Fibroblast of skin of right biceps (primary cell): ENCODE measurements at places on chromosomes 1 and 21.

GRCh38 chr1:3033040-3033789 is 11.9 kb downstream of the ACTRT2 start:
- DNase-seq = no peak

GRCh38 chr1:54121482-54122134 is 31.2 kb downstream of the CDCP2 start:
- peak; percentile 92 for DNase-seq

DNA sequence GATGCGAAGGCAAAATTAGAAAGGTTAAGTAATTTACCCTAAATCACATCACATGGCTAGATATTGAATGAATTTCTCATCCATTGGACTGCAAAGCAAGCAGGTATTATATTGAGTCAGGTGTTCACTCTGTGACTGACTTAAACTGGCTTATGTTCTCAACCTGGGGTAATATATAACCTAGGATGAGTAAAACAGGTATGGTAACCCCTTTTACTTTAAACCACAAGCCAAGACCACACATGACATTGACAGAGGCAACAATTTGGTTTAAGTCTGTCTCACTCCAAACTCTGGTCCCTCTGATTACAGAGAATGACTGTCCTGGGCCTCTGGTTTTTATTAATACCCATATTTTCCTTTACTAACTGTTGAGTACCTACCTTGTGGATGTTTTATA is 33.3 kb downstream of the MAEL start:
- no peak for DNase-seq

- DNase-seq = peak; percentile 38
Observed at GRCh38 chr1:153355445-153356071, 2.1 kb upstream of the S100A9 start.

DNA sequence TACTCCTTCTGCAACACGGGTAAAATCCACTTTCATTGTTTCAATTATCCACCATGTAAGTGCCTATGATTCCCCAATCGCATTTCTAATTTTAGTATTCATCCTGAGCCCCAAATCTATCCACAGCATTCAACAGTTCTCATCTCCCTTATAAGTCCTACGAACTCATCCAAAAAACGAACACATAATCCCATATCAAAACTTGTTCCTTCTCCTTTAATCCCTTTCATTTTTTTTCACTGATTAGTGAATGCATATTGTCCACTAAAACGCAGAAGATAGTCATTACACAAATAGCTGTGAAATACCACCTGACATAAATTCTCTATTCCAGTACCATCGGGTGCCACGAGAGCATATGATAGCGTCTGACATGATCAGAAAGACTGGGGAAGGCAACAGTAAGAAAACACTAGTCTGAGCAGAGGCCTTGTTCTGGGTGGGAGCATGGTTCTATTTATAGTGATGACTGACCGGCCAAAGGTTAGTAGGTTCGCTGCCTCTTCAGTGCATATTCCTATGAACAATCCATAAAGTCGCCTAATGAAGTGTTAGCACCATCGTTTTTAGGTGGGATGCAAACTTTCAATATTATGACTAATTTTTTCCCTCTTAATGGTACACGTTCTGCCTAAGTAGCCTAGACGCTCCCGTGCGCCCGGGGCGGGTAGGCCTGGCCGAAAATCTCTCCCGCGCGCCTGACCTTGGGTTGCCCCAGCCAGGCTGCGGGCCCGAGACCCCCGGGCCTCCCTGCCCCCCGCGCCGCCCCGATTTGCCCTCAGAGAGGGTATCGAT is 648 bp downstream of the ATP5PF start:
- peak; percentile 15 for DNase-seq

GRCh38 chr1:244419024-244419423 is 32.7 kb downstream of the ADSS2 start:
- DNase-seq = no peak

DNA sequence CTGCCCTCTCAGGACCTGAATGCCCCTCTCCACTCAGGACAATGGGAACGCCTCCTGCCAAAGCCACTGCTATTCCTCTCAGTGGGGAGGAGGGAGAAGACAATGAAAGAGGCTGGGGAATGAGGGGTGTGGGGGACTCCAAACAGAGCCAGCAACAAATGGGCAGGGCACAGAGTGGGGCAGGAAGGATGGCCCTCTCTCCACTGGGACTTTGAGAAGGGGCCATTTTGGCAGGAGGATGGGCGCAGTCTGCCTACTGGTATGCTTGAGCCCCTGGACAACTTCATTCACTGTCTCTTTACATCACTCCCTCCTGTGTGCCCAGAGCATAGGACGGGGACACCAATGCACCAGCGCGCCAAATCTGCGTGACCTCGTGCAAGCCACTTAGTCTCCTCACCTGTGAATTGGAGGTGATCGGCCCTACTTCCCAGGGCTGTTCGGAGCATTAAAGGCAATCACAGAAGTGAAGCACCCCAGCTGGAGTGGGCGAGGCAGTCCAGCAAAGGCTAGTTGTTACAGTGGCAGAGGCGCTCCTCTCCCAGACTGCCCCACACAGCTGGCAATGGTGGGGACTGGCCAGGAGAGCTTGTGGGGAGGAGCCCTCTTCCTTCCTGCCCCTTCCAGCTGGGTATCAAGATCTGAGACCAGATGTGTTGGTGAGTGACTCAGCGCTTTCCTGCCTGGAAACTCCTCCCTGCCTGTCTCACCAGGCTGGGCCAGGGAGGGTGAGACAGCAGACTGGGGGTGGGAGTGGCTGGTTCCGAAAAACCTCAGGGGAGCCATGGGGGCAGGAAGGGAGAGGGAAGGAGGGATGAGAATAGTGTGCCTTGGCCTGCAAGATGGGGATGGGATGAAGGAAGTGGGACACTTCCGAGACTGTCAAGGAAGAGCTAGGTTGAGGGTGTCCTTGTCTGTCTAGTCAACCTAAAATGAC is 22.4 kb upstream of the SYNC start:
- peak; percentile 93 for DNase-seq

GRCh38 chr1:212700223-212700891 is 717 bp upstream of the BATF3 start:
- no peak for DNase-seq

DNA sequence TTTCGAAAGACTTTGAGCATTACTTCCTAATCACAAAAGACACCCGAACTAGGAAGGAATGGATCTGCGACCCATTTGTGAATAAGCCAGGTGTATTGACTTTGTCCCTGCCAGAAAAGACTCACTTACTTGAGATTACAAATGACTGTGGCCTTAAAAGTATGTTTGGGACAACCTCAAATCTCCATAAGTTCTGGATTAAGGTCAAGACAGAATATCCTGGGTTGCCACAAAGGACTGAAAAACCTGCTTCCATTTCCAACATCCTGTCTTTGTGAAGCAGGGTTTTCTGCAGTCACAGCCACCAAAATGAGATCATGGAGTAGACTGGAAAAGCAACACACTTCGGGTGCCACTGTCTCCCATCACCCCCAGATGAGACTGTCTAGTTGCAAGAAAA is 537.4 kb upstream of the ZRANB2 start:
- DNase-seq = no peak

- DNase-seq = peak; percentile 43
Observed at GRCh38 chr1:64686828-64687724, 57.8 kb upstream of the RAVER2 start.

DNA sequence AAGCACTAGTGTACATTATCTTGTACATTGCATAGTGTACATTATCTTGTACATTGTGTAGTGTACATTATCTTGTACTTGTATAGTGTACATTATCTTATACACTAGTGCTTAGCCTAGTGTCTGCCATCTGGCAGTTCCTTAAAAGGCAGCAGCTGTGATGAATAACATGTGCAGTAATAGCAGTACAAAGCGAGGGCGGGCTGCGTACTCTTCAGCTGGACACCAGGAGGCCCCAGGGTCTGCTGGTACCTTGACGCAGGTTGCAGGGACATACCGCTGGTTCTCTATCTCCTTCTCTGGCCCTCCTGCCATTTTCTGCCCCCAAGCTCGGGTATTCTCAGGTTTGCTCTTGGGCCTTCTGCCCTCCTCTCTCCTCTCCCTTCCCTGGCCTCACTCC is 149.6 kb downstream of the SEC16B start:
- no peak for DNase-seq

DNA sequence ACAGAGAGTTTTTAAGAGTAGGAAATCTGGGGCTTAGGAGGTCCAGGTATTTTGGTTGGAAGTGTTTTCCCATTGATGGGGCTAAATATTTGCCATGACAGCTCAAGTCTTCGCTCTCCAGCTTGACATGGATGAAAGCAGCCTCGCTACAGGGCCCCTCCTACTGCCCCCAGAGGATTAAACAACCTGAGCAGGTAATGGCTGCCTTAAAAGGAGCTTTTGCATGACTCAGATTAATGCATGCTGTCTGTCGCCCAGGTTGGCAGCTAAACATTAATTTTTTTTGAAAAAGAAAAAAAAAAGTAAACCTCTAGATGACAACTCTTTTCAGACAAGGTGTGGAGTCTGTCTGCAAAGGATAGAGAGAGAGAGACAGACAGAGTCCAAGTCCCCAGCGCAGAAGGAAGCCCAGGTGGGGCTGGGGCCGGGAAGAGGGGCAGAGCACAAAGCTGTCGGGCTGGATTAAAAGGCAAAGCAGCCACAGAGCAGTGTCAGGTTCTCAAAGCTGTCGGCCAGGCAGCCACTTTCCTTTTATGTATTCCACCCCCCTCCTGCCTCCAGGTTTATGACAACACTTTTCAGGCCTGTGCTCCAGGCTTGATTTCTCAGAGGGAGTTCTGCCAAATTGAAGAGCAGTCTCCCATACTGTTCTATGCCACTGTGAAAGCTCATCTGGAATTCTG is 127.9 kb downstream of the CLIC6 start:
- DNase-seq = no peak

GRCh38 chr1:70222716-70223235 is 1.6 kb downstream of the SRSF11 start:
- no peak for DNase-seq

DNA sequence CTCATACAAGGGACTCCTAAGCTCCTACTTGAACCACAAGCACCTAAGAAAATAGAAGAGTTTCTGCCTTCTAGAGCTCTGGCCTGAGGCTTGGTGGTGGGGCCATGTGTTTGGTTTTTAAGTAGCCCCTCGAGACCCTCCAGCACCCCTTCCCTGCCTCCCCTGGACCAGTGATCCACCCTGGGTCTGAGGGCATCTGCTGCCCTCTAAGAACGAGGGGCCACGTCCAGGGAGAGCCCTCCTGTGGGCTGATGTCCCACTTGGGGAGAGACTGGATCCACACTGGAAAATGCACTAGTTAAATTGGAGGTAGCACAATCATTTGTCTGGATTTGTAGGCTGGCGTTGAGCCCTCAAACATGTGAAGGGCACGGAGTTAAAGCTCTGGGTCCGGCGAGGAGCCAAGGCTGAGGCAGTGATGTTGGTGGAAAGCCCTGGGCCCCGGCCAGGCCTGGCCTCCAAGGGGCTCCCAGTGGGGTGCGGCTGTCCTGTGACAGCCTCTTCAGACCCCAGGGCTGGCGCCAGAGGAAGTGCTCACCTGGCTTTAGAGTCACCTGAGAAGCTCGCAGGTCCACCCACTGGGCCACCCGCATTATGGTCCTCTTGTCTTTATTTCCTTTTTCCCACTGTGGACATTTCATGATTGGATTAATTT is 65.2 kb downstream of the SLC37A1 start:
- DNase-seq = no peak

DNA sequence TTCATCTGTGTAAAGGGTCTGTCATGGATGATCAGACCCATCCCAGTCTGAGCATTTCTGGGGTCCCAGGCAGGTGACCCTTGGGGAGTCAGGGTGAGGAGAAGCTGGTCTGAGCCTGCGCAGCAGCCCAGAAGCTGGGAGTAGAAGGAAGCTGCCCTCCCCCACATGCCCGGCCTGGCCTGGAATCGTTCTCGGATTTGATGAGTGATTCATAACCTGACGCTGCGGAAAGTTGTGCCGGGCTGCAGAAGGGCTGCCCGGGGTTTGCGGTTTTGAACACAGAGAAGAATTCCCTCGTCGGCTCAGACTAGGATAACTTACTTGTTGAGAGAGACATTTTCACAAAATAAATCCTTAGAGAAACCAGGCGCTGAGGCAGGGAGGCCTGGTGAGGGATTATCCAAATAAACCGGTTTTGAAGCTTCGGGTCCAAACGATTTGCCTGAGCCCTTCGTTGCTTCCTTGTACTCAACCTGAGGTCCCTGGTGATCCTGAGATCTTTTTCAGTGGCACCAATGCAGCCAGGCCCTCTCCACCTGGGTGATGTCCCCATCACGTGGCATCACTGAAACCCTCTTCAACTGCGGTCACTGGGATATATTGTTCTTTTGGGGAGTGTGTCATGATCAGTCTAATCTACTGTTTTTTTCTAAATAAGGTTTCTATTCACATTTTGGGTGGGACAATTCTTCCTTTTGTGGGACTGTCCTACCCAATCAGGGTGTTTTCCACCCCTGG is 29.2 kb downstream of the EPHB2 start:
- peak; percentile 97 for DNase-seq

DNA sequence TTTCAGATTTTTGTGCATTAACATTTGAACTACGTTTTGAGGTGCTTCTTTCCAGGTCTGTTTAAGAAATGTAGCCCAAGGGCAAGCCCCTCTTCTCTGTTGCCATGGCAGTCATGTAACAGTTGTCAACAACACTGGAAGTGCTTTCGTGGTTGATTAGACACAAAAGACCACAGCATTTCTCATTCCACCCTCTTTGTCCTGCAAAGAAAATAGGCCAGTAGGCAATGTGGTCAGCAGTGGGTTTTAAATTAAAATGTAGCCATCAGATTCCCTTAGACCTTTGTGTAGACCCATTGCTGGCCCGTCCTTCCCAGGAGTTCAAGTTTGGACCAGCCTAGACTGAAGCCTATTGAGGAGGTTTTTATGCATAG is 35.4 kb downstream of the VANGL1 start:
- peak; percentile 40 for DNase-seq

DNA sequence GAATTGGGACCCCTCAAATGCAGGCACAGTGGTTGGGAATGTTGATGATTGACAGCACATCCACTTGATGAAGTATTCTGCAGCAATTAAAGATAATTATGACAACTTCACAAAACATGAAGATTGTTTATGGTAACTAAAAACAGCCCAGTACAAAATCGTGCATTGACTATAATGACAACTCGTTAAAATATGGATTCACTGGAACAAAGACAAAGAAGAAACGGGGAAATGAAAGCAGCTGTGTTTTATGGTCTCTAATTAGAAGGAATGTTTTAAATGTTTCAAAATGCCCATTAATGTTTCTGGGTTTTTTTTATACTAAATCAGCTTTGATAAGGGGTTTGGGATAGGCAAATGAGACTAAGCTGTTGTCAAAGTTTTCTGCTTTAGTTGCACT is 36.1 kb downstream of the NIPAL3 start:
- DNase-seq = no peak

DNA sequence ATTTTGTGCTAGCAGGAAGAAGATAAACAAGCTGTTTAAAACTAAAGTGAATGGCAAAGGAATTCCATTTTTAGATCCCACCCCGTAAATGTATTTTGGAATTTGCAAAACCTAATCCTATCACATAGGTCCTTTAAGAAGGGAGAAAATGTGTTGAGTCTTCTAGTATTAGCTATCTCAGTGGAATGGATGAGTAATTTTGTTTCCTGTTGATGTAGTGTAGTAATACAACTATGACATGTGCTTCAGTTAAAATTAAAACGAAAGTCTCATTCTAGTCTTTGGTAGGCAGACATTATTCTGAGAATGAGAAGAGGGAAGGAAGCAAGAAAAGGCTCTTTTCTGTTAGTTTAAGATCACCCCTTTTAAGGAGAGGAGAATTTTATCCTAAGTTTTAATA is 265.9 kb upstream of the C1orf105 start:
- peak; percentile 92 for DNase-seq

- DNase-seq = no peak
Observed at GRCh38 chr1:165629151-165629550, 1.9 kb upstream of the MGST3 start.

GRCh38 chr1:18644013-18644399 is 13.4 kb downstream of the PAX7 start:
- DNase-seq = no peak

- DNase-seq = no peak
Observed at GRCh38 chr1:213994888-213995287, 7.1 kb downstream of the PROX1 start.
